ENCODE measurements at places on chromosomes 12 and 14.
A peak's percentile ranks its signal among the peaks of the same experiment; 100 is the strongest.

- DNase-seq, result peak; percentile 72
These were observed 192.1 kb upstream of the GARIN6 start for GRCh38 chr12:99455350-99456035.

- no peak for DNase-seq
These were observed 704.2 kb upstream of the TBX3 start for GRCh38 chr12:115388139-115388538.

DNA sequence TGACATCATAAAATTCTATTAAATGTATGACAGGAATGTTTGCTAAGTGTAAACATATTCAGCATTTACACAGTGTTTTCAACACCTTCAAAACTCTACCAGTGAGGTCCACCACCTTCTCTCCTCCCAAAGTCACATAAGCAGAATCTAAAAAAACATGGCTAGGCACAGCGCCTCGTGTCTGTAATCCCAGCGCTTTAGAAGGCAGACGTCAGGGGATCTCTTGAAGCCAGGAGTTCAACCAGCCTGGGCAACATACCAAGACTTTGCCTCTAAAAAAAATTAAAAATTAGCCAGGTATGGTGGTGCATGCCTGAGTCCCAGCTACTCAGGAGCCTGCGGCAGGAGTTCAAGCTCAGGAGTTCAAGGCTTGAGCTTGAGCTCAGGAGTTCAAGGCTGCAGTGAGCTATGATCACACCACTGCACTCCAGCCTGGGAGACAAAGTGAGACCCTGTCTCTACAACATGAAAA is 30.0 kb downstream of the NUMB start:
- no peak for DNase-seq

GRCh38 chr14:26180221-26180620 is 417.6 kb downstream of the NOVA1 start:
- DNase-seq, result no peak

- DNase-seq, result peak; percentile 24
These were observed 186.8 kb downstream of the FUT8 start for GRCh38 chr14:65599375-65599774.

DNA sequence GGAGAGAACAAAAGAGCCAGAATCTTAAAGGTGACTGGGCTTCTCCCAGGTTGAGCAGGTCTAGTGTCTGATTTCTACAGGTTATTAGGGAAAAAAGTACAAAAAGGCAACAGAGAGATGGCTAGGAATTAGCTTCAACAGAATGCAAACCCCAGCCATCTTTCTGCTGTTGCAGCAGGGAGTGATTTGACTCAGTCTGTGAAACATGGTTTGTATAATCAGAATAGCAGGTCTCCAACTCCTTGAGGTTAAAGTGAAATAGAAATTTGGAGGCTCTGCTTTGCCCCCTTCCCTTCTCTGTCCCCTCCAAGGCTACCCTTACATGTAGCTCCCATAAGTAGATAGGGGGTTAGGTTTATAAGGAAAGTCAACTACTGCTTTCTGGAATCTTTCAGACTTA is 105.8 kb downstream of the AKAP6 start:
- no peak for DNase-seq

GRCh38 chr12:81005606-81006005 is 67.9 kb upstream of the LIN7A start:
- DNase-seq, result no peak

GRCh38 chr12:69266036-69266635 is 26.8 kb downstream of the CPSF6 start:
- DNase-seq, result peak; percentile 40

- DNase-seq, result no peak
These were observed 832 bp upstream of the CACNA2D4 start for GRCh38 chr12:1919284-1919683.

DNA sequence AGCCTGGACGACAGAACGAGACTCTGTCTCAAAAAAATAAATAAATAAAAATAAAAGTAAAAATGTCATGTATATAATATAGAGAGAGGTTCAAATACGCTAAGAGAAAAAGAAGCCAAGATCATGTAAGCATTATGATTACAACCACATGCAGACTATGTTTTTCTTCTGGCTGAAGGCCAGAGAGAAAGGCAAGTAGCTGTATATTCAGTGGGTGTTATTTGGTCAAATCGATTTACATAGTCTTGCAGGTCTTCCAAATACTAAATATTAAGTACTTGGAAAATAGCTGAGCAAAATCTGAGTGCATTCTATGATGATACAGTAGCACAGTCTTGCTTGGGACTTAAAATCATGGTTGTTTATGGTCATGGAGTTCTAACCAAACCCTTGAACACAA is 758.0 kb downstream of the DIO2 start:
- no peak for DNase-seq

- DNase-seq, result no peak
These were observed 78.0 kb upstream of the OTX2 start for GRCh38 chr14:56888274-56888673.

DNA sequence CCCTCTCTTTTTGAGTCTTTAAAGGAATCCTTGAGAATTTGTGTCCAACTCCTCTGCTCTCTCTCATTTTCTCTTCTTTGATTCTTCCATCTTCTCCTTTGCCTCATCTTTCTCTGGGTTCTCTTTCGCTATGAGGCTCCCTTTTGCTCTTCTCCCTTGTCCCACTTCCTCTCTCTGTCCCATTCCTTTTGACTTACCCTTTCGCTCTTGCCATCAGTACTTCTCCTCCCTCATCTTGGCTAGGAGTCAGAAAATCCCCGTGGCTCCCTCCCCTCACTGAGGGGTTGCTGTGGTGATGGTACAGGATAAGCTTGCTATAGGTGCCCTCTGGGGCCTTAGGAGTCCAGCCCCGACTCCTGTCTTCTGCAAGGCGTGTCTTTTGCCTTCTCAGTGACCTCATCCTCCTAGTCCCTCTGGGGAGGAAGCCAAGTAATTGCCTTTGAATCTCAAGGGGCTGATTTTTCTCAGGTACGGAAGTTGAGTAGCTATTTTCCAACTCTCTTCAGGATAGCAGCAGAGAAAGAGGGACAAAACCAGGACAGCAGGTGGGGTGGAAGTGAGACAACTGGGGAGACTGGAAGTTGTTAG is 6.4 kb downstream of the PDE1B start:
- no peak for DNase-seq

DNA sequence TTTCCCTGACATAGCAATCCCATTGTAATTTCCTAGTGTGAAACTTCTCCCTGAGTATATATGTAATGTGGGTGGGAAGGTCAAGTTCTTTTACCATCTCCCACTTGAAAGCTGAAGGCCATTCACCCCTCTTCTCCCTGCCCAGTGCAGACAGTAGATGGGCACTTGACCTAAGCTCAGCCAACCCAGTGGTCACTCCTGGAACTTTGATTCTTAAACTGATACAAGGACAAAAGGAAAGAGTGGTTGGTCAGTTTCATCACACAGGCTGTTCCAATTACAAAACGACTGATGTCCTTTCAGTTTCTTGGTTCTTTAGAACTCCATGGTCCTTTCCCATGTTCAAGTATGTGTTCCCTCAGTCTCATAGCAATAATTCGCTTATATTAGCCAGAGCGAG is 8.4 kb upstream of the APOLD1 start:
- DNase-seq, result no peak
